NCI-H2171 (cell line): ENCODE measurements at places on chromosomes 16 and 17.

DNA sequence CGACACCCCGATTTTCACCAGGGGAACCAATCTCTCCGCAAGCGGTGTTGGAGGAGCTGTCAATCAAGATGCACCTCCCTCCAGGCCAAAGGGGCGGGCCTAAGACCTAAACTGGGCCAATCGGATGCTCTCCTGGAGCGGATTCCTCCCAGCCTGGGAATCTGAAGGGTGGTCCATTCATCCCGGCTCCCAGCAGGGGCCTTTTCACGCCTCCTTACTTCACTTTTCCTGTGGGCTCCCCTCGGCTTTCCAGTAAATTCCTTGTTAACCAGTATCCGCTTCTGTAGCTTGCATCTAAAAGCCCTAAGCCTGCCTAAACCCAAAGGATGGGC is 17.1 kb downstream of the C16orf74 start:
- DNase-seq = no peak

DNA sequence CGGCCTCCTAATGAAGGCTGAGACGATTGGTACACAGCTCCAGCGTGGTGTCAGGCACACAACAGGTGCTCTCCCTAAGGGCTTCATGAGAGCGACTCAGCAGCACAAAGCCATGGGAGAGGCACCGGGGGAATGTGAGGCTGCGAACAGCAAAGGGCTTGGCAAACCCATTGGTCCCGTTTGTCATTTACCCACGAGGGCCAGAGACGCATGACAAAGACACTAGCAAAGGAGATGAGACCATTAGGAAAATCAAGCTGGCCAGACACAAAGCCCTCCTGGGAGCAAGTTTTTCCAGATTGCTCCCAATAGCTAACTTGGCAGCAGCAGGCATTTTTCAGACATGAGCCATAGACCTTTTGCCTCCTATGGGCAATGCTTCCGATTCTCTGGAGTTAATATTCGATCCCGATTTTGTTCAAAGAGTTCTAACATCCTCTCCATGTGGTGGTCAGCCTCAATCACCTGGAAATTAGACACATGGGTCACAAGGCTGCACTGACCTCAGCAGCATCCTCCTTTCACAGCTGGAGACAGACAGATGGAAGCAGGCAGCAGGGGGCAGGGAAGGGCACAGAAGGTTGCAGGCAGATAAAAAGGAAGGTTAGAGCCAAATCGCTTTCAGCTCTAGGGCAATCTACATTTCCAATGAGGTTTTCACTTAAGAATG is 38.2 kb downstream of the TK2 start:
- no peak for DNase-seq

GRCh38 chr16:84041881-84042280 is 714 bp downstream of the SLC38A8 start:
- no peak for DNase-seq

DNA sequence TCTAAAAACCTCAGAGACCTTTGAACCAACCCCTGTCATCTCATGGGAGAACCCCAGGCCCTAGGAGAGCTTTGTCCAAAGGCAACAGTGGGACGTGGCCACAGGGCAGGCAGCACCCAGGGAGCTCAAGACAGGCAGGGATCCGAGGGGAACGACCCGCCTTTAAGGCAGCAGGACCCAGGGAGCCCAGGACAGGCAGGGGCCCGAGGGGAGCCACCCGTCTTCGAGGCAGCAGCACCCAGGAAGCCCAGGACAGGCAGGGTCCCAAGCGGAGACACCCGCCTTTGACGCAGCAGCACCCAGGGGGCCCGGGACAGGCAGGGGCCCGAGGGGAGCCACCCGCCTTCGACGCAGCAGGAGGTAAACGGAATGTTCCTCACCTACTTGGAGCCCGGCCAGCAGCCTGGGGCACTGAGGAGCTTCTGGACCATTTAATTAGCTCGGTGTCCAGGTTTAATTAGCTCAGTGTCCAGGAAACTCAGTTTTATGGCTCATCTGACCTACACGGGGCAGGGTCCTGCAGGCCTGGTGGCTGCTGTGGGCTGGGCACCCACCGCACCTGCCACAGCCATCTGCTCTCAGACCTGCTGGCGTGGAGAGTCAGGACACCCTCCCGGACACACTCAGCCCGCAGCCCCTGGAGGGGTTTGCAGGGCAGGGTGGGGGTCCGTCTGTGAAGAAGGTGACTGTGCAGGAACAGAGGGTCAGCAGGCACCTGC is 24.4 kb downstream of the PIEZO1 start:
- DNase-seq = no peak
